ENCODE measurements at places on chromosomes 2 and 18. TPM values are rescaled to one million over a fixed set of nuclear protein-coding genes. Genes with fewer than 3 reads are reported as not detected.

- DNase-seq, result no peak
These were observed 256.6 kb downstream of the LOXHD1 start for GRCh38 chr18:46400449-46400848.

DNA sequence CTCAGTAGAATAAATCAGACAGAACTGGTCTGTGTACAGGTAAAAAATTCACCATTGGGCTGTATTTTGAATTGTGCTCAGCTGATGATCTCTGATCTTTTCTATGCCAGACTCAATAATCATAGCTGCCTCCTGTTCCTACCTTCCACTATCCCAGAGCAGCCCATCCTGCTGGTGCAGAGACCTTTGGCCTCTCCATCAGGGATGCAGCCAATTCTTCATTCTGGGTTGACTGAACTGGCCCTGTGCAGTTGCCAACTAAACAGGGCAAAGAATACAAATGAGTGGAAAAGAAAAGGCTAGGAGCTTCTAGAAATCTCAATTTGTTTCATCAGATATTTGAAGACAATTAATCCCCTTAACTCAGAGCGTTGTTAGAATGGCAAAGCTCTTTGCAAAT is 1781.3 kb upstream of the CELF4 start:
- DNase-seq, result no peak

The PJVK gene
- 2.4 TPM for total RNA-seq

The PROKR1 gene
- not detected for total RNA-seq

The ACKR3 gene
- total RNA-seq, result 0.49 TPM

The DNAH7 gene
- not detected for total RNA-seq

The PNKD gene
- 20.4 TPM for total RNA-seq

DNA sequence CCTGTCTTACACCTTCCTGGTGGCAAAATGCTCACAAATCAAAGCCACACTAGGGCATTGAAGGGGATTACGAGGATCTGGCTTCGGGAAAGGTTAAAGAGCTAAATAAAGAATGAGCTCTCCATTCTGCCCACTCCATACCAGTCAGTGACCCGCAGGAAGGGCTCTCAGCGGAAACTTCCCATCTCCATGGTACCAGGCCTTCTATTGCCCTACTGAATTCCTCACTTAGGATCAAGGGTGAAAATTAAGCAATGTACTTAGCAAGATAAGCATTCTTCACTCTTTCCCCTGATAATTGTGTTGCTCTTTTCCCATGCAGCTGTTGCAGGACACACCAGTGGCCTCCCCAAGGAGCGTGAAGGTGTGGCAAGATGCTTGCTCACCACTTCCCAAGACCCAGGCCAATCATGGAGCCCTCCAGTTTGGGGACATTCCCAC is 75.6 kb upstream of the TTC39C start:
- no peak for DNase-seq

The ELOA2 gene
- not detected for total RNA-seq

Data from activated naive CD4-positive, alpha-beta T cell treated with anti-CD3 and anti-CD28 coated beads for 36 hours (primary cell).